Karpas-422 (cell line): ENCODE measurements at places on chromosomes 12 and 14. TPM values are rescaled to one million over a fixed set of nuclear protein-coding genes. Genes with fewer than 3 reads are reported as not detected.
A peak's percentile ranks its signal among the peaks of the same experiment; 100 is the strongest.

DNA sequence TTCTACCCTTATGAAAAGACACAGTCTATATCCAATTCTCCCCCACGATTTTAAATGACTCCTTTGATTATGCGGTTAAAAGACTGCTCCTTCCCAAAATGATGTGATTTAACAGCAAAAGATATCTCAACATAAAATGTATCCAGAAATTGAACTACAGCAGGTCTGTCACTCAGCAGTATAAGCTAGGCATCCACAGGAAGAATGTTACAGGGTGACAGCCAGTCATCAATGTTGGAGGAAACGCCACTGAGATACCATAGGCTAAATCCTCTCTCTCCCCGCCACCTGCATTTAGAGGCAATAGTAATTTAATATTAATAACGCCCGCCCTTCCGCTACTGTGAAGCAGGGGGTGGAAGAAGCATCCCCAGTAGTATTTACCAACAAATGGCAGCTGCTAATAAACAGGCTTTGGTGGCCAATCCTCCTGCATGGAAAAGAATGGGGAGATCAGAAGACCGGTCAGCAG, 613 bp downstream of the RECQL start:
- peaks cover 46% of the 10 kb centered on the region for H3K4me1 ChIP-seq
- H3K4me3 ChIP-seq: peak overlapping the region; percentile 95
- peak; percentile 75 for DNase-seq
- peaks cover 35% of the 10 kb centered on the region for H3K36me3 ChIP-seq
- peak overlapping the region; percentile 75 for H3K27ac ChIP-seq

DNA sequence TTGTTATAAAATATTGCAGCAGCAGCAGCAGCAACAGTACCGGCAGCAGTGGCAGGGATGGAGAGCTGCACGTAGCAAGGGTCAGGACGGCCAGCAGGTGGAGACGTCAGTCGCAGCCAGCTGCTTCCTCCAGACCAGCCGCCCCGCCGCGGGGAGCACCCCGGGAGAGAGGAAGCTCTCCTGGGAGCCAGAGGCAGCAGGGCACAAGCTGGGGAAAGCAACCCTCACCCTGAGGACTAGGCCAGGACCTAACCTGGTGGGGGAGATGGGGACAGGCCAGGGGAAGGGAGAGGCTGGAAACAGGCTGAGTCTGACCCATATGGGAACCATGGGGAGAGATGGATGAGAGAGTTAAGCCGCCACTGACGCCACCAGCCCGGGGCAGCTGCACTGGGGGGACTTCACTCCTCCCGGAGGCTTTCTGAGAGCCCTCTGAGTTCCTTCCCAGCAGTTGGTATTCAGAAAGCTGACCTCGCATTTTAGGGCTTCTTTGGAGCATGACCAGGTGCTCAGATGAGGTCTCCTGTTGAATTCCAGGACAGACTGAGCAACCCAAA, 56.3 kb downstream of the SPTB start:
- H3K4me3 ChIP-seq: no peak overlapping the region
- H3K27ac ChIP-seq: no peak overlapping the region
- peak; percentile 87 for DNase-seq

GRCh38 chr14:60565211-60565610, 56.3 kb downstream of the SIX6 start:
- H3K27me3 ChIP-seq: no peaks in the 10 kb centered on the region
- H3K4me1 ChIP-seq: peaks cover 30% of the 10 kb centered on the region
- no peak overlapping the region for H3K27ac ChIP-seq

- H3K27ac ChIP-seq: peak overlapping the region; percentile 77
- DNase-seq: peak; percentile 63
- peaks cover 31% of the 10 kb centered on the region for H3K36me3 ChIP-seq
- peak overlapping the region; percentile 81 for H3K4me3 ChIP-seq
- no peaks in the 10 kb centered on the region for H3K27me3 ChIP-seq
Measured at GRCh38 chr14:74763803-74764531, 851 bp downstream of the YLPM1 start.

DNA sequence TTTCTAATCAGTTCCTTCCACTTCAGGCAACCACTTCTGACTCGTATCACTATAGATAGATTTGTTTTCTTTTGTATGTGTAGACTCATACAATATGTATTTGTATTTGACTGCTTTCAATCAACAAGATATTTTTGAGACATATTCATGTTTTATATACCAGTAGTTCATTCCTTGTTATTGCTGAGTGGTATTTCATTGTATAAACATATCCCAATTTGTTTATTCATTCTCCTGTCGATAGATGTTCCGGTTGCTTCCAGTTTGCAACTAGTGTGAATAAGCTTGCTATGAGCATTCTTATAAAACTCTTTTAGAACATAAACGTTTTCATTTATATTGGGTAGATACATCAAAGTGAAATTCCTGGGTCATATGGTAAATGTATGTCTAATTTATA, 119.2 kb downstream of the FIGNL2 start:
- no peak overlapping the region for H3K4me3 ChIP-seq
- no peak overlapping the region for H3K27ac ChIP-seq
- H3K4me1 ChIP-seq: no peaks in the 10 kb centered on the region
- H3K36me3 ChIP-seq: no peaks in the 10 kb centered on the region

DNA sequence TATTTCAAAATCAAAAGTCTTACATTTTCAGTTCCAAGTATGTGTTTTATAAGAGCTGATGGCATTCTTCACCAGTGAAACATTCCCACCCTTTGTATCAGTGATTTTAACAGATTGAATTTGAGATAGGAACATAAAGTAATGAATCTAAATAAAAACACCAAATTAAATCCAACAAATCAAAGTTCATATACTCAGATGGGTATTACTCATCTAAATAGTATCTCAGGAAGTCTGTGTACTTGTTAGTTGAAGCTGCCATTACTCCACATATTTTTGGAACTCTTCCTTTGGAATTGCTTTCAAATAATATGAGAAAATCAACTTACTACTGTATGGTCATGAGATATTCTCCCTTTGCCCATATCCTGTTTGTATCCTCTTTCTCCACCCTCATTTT, 89.1 kb downstream of the MIA2 start:
- no peaks in the 10 kb centered on the region for H3K27me3 ChIP-seq
- no peaks in the 10 kb centered on the region for H3K4me1 ChIP-seq
- no peak for DNase-seq
- no peak overlapping the region for H3K4me3 ChIP-seq
- no peak overlapping the region for H3K27ac ChIP-seq

- no peaks in the 10 kb centered on the region for H3K4me1 ChIP-seq
- no peaks in the 10 kb centered on the region for H3K36me3 ChIP-seq
- no peak overlapping the region for H3K27ac ChIP-seq
- no peak overlapping the region for H3K4me3 ChIP-seq
- H3K27me3 ChIP-seq: no peaks in the 10 kb centered on the region
Measured at GRCh38 chr12:88520436-88520820, 59.8 kb downstream of the KITLG start.

GRCh38 chr12:106064721-106065021, 74.1 kb downstream of the NUAK1 start:
- H3K36me3 ChIP-seq: no peaks in the 10 kb centered on the region
- H3K4me3 ChIP-seq: no peak overlapping the region
- DNase-seq: no peak

- H3K27me3 ChIP-seq: no peaks in the 10 kb centered on the region
- no peaks in the 10 kb centered on the region for H3K36me3 ChIP-seq
- H3K27ac ChIP-seq: no peak overlapping the region
- H3K4me3 ChIP-seq: no peak overlapping the region
- H3K4me1 ChIP-seq: no peaks in the 10 kb centered on the region
Measured at GRCh38 chr12:32903318-32903717, 6.7 kb upstream of the PKP2 start.

Gene MAP3K12
- 21.9 and 24.8 TPM in 2 replicates for total RNA-seq

Gene RAB15
- 0.83 and 1.2 TPM in 2 replicates for total RNA-seq

GRCh38 chr14:80615831-80616230, 325.7 kb downstream of the CEP128 start:
- H3K27me3 ChIP-seq: no peaks in the 10 kb centered on the region
- H3K36me3 ChIP-seq: no peaks in the 10 kb centered on the region
- no peak overlapping the region for H3K4me3 ChIP-seq
- no peak overlapping the region for H3K27ac ChIP-seq
- H3K4me1 ChIP-seq: peaks cover 10% of the 10 kb centered on the region
- no peak for DNase-seq

Gene CMA1
- total RNA-seq: not detected in 2 replicates

Gene RAD9B
- total RNA-seq: 0.32 and 1.4 TPM in 2 replicates

GRCh38 chr12:121975021-121975420, 46.7 kb upstream of the BCL7A start:
- no peak overlapping the region for H3K4me3 ChIP-seq
- H3K36me3 ChIP-seq: no peaks in the 10 kb centered on the region
- no peaks in the 10 kb centered on the region for H3K27me3 ChIP-seq

DNA sequence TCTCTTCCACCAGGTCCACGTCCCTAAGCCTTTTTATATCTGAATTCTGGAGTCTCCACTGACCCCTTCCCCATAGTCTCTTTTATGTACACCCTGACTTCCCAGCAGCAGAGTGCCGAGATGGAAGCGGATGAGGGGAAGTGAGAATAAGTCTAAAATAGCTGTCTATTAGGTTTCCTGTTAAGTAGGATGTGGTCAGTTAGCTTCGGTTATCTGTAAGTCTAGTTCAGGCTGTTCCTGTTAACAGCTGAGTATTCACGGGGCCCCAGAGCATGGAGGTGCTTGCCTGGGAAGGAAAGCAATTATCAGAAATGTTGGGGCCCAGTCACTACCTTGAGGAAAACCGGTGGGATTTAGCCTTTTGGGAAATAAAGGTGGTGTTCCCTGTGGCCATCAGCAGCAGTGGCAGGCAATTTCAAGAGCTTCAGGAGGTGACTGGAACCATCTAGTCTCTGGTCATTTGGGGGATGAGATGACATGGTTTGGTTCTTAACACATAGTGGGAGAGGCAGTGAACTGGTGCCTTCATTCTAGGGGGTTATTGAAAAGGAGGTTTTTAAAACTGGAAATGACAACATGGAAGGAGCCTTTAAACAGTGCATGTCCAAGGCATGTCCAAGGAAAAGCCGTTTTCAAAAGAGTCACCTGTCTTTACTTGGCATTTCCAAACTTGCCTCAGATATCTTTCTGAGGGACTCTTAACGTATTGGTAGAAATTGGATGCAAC, 21.8 kb downstream of the CHST11 start:
- H3K27me3 ChIP-seq: no peaks in the 10 kb centered on the region
- 0 out of 2 replicates have a peak overlapping the region, but pooled peaks have one; percentile 25 for H3K4me3 ChIP-seq
- H3K27ac ChIP-seq: no peak overlapping the region
- H3K4me1 ChIP-seq: peaks cover 12% of the 10 kb centered on the region
- DNase-seq: peak; percentile 49
- no peaks in the 10 kb centered on the region for H3K36me3 ChIP-seq

Gene ITGB7
- 124 and 159 TPM in 2 replicates for total RNA-seq

DNA sequence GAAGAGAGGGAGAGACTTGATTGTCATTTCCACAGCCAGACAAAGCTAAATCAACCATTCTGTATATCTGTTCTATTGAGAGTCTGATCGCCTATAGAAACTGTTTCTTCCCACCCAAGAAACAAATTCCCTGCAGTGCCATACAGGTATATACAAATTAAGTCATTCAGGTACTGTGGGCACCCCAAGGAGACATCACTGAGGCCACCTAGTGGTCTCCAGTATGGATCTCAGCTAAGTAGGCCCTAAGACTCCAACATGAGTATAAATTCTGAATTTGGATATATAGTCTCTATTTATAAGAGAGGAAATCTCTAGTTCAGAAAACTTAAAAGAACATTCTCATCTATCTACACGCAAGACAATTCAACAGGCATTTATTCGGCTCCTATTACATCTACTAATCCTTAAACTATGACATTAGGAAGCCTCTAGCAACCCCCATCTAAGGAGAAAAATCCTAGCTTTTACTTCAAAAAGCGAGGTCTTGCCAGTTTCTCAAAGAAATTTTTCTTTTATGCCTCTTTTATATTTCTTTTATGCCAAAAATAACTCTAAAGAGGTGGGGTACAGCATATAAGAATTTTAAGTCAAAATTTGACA, 62.6 kb downstream of the DCAF5 start:
- no peak overlapping the region for H3K4me3 ChIP-seq
- H3K27me3 ChIP-seq: no peaks in the 10 kb centered on the region
- peak; percentile 75 for DNase-seq
- peaks cover 16% of the 10 kb centered on the region; the same call in 1 of the 2 replicates for H3K36me3 ChIP-seq
- H3K4me1 ChIP-seq: no peaks in the 10 kb centered on the region

Gene TAS2R8
- total RNA-seq: 0.52 TPM in 1 of 2 replicates, not detected in the other

Gene INF2
- total RNA-seq: 2.3 and 4.4 TPM in 2 replicates

GRCh38 chr12:117662220-117662619, 300.8 kb upstream of the NOS1 start:
- H3K36me3 ChIP-seq: no peaks in the 10 kb centered on the region
- no peak for DNase-seq
- H3K4me3 ChIP-seq: no peak overlapping the region
- H3K27ac ChIP-seq: no peak overlapping the region
- no peaks in the 10 kb centered on the region for H3K27me3 ChIP-seq

DNA sequence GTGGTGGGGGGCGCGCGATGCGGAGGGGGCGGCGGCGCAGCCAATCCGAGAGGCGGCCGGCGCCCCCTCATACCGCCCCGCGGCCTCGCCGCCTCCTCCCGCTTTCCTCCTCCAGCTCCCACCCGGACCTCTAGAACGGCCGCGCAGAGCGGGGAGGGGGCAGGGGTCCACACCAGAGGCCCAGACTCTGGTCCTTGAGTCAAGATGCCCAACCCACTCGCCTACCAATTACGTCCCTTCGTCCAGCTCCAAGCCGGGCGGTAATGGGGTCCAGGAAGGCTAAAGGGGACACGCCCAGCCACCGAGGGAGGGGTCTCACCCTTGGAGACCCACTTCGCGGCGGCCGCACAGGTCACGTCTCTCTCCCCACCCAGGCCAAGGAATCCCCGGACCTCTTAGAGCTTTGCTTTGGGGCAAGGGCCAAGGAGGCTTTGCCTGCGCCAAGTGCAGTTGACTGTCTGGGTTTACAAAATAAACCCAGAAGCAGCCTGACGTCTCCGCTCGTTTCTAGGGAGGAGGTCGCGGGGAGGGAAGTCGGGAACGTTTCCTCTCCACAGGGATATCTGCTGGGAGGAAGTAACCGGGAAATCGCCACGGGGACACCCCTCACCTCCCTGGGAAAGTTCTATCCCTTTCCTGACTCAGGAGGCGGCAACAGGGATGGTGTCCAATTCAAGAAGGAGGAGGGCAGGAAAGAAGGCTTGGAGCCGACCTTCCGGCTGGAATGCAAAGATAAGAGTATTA, 394 bp upstream of the AMIGO2 start:
- H3K36me3 ChIP-seq: no peaks in the 10 kb centered on the region
- DNase-seq: peak; percentile 63
- H3K4me3 ChIP-seq: peak overlapping the region; percentile 82
- peaks cover 33% of the 10 kb centered on the region for H3K4me1 ChIP-seq

- H3K27ac ChIP-seq: no peak overlapping the region
- peak; percentile 80 for DNase-seq
- no peaks in the 10 kb centered on the region for H3K27me3 ChIP-seq
- no peaks in the 10 kb centered on the region for H3K36me3 ChIP-seq
- no peak overlapping the region for H3K4me3 ChIP-seq
- peaks cover 16% of the 10 kb centered on the region for H3K4me1 ChIP-seq
Measured at GRCh38 chr12:51421266-51421884, 3.3 kb upstream of the SLC4A8 start.

- H3K4me3 ChIP-seq: peak within 1 kb of the TSS; percentile 81
- DNase-seq: peak; percentile 93
Measured at GRCh38 chr12:32106517-32107358, at the start of gene BICD1. TSS of gene BICD1 (plus strand) at chr12:32106847. CDS start at chr12:32107332, 485 bp downstream.

- no peaks in the 10 kb centered on the region for H3K27me3 ChIP-seq
- H3K36me3 ChIP-seq: peaks cover 74% of the 10 kb centered on the region
- H3K4me3 ChIP-seq: no peak overlapping the region
- no peaks in the 10 kb centered on the region for H3K4me1 ChIP-seq
- DNase-seq: no peak
Measured at GRCh38 chr14:101985957-101986356, 21.6 kb downstream of the DYNC1H1 start.

GRCh38 chr12:14283489-14284144, 81.9 kb upstream of the ATF7IP start:
- peak; percentile 75 for DNase-seq
- H3K4me1 ChIP-seq: peaks cover 34% of the 10 kb centered on the region
- H3K36me3 ChIP-seq: peaks cover 5% of the 10 kb centered on the region; the same call in 1 of the 2 replicates
- no peaks in the 10 kb centered on the region for H3K27me3 ChIP-seq
- peak overlapping the region; percentile 46; the same call in 1 of the 2 replicates for H3K4me3 ChIP-seq

Gene TMEM179
- total RNA-seq: not detected in 2 replicates
